ENCODE measurements at places on chromosomes 2 and 18.

DNA sequence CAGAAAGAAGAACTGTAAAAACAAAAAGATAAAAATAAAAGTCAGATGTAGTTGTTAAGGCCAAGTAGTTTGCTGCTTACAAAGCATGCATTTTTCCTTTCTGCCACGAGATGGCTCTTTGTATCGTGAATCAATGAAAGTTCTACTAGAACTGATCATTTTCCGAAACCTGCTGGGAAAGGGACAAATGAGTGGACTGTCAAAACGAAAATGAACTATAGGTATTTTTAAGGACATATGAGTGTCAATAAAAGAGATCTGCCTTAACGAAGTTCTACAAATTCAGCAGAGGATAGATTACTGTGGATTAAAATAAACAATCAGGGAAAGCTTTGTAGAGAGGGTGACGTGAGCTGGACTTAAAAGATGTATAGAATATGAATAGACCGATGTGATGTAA is 15.0 kb upstream of the ELOA2 start:
- no peak for DNase-seq

- no peak for DNase-seq
Measured at GRCh38 chr2:59665021-59665420, 888.4 kb downstream of the BCL11A start.

DNA sequence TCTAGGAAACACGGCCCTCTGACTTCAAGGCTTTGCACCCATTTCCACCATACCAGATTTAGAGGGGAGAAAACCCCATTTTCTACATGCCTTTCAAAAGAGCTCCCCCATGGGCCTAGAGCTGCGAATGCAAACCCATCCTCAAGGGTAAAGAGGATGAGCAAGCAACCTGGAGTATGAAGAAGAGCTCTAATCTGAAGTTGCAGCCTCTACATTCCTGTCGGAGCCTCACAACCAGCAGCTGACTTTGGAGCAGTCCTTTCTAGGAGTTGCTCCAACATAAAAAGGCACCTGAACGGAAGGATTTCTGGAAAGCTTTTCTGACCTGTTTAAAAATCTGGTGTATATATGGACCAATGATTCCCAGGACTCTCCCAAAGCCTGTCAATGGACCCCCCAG is 81.4 kb upstream of the POMC start:
- DNase-seq = no peak

DNA sequence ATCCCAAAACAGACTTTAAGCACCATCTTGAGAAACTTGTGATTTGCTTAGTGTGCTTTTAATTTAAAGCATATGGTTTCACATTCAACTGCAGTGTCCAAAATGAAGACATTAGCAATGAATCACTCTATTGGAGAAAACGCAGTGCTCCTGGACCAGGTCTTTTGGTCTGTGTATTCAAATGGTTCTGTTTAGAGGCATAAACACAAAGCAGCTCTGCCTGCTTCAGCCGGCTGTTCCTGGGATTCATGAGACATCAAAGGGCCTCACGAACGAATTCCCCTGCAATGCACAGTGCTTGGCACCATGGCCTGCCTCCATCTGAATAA is 117.1 kb upstream of the SP5 start:
- DNase-seq = no peak

DNA sequence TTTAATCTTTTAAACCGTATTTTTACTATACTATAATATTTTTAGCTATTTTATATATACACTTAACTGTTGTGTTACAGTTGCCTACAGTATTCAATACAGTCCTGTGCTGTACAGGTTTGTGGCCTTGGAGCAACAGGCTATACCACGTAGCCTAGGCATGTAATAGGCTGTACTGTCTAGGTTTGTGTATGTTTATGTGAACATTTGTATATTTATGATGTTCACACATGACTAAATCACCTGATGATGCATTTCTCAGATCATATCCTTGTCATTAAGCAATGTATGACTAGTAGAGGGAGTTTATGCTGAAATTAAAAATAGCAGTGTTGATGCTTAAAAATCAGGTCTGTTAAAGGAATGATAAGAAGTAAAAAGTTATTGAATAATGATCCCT is 92.3 kb upstream of the RANBP2 start:
- no peak for DNase-seq

DNA sequence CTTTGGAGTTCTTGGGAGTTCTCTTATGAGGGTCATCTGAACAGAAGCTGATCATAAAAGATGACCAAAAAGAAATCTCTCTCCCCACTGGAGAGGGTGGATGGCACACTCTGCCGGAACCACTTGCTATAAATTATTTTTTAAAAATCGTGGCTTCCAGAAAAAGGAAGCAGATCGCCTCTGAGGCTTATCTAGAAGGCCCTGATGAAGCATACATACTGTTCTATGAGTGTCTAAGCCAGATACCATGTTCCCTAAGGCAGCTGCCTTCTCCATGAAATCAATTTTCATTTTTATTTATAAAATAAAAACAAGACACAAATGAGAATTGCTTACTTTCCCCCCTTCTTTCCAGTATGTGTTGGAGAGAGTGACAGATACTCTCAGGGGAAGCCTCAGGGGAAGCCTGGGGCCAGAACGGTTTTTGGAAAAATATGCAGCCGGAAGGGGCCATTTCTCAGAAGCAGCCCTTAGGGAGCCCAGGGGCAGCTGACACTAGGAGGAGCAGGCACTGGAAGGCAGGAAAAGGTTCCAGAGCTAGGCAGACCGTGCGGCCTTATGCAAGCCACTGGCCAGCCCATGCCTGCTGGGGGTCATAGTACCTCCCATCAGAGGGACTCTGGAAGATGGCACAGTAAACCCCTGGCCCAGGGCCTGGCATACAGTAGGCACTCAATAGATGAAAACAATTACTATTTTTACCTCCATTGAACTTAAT is 130.6 kb downstream of the CABLES1 start:
- DNase-seq = no peak

DNA sequence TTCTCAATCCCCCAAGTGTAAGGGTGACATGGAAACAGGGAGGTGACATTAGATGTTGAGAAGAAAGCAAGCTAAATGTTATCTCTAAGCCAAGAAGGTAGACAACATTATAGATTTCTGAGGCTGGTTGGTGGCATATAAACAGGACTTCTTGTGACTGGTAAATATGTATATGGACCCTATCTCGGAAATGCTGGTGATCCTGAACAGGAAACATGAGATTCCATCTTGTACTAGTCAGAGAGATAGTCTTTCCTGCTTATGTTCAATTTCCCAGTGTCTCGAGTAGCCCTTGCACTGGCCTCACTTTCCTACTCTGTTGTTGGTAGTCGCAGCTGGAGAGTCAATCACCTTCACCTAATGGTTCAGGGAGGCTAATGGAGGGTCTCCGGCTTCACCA is 26.8 kb downstream of the MOGAT1 start:
- no peak for DNase-seq

- no peak for DNase-seq
Measured at GRCh38 chr18:7677001-7677400, 109.9 kb downstream of the PTPRM start.

- DNase-seq = no peak
Measured at GRCh38 chr18:74139411-74139810, 8.2 kb downstream of the FBXO15 start.

GRCh38 chr2:37355735-37356134 is 11.3 kb downstream of the QPCT start:
- DNase-seq = no peak

DNA sequence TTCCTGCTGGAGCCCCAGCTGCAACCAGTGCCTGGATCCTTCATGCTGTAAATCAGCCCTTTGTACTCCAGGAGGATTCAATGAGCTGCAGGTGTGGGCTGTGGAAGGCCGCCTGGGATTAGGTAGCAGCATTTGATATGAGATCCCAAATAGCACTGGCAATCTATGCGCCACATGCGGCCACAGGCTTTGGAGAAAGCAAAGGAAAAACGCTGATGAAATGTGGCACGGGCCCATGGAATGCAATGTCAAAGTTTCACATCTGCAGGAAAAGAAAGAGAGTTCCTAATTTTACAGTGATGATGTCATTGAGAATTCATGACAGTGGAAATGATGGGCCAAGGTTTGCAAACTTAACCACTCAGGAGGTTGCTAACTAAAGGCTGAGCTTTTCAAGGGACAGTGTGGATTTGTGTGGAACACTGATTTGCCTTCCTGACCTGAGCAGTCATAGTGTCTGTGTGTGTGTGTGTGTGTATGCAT is 216.4 kb upstream of the OSR1 start:
- DNase-seq = no peak

- no peak for DNase-seq
Measured at GRCh38 chr18:12046751-12047335, 46.8 kb upstream of the ANKRD62 start.

- DNase-seq = no peak
Measured at GRCh38 chr2:88641330-88641729, 14.1 kb upstream of the EIF2AK3 start.

DNA sequence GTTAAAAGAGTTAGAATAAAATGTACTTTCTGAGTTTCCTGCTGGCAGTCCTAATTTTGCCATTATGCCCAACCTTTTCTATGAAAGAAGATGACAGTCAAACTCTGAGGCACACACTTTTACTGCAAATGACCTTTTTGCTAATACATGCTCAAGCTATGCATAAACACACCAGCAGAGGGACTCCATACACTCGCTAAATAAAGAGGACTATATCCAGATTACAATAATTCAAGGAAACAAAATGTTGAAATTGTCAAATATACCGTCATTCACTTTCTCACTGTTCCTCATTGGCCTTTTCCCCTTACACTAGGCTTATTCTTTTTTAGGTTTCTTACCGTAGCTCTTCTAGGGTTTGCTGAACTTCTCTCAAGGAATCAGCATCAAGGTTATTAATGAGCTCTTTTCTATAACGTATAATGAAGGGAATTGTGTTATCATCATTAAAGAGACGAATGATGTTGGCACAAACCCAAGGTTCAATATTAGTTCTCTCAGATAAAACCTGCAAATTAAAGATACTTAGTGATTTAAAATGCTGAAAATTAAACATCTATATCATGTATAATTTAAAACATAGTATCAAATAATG is 25.7 kb downstream of the SRBD1 start:
- no peak for DNase-seq

- no peak for DNase-seq
Measured at GRCh38 chr2:219418155-219419011, at the start of gene DES. Gene DES (plus strand): TSS chr2:219418377. CDS start chr2:219418463, 86 bp downstream.

GRCh38 chr18:56756966-56757365 is 105.8 kb downstream of the WDR7 start:
- DNase-seq = no peak

GRCh38 chr18:52339891-52340371 is at the start of gene DCC:
Gene DCC (plus strand): TSS chr18:52340197. CDS start chr18:52340788, 591 bp downstream.
- DNase-seq = no peak

GRCh38 chr18:25737710-25738311 is 352.6 kb downstream of the SS18 start:
- DNase-seq = no peak

DNA sequence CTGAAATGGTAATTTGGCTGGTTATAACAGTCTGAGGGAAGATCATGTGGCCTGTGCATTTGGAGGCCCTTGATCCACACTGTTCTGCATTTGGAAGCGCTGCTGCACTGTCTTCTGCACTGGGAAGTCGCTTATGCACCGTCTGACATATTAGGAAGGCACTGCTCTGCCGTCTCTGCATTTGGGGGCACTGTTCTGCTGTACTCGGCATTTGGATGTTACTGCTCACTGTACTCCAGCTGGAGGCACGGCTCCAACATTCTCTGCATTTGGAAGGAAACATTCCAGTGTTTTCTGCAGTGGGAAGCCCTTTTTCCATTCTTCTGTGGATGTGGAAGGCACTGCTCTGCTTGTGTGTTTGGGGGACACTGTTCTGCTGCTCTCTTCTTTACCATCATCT is 9.6 kb upstream of the PROM2 start:
- no peak for DNase-seq

- DNase-seq = no peak
Measured at GRCh38 chr2:127943186-127943585, 57.4 kb upstream of the AMMECR1L start.

Data from activated T-helper 9 cell treated with anti-CD3 and anti-CD28 coated beads, Interleukin-2, amount 50 U/mL, for 16 hours (primary cell).